ENCODE measurements at places on chromosomes 6 and 20.

GRCh38 chr6:119881416-119881815 lies 531.9 kb upstream of the MAN1A1 start:
- DNase-seq, result no peak

DNA sequence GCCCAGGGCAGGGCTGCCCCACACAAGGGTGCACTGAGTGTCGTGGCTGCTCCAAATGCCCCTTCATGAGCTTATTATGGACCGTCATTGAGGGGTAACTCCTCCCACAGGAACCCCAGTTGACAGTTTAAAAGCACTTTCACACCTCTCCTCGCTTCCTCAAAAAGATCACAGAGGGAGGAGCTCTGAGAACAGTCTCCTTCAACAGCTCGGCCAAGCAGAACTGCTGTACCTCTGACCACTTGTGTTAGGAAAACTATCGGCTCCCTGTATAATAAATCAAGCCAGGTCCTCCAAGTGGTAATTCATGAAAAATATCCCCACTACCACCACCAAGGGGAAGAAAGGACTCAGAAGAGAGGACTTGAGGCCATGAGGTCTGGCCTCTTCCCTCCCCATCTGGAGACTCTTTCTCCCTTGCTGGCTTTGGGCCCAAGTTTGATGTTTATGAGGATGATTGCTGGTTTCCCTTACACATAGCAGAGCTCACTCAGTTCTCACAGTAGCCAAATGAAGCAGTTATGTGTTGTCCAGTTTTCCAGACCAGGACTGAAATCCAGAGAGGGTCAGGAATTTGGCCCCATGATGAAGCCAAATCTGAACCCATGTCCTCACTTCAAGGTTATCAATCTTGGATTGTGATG lies 8.7 kb downstream of the SNX21 start:
- no peak for DNase-seq

GRCh38 chr6:21665392-21666200 lies 72.0 kb downstream of the SOX4 start:
- no peak for DNase-seq

- DNase-seq, result no peak
Measured at GRCh38 chr6:130788954-130789353, 38.3 kb upstream of the SMLR1 start.

DNA sequence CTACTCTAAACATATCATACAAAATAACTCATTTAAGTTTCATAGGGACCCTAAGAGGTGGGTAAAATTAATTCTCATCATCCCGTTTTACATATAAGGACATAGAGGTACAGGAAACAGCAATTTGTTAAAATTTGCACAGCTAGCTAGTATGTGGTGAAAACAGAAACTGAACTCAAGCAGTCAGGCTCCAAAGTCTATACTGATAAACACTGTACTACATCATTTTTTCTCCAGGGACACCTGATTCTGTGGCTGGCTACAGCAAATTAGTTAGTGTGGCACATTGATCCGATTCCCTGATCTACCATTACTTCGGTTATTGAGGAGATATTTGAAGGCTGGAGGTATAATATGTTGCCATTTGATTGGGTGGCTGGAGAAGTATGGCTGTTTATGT lies 36.2 kb upstream of the E2F3 start:
- no peak for DNase-seq

- no peak for DNase-seq
Measured at GRCh38 chr6:101226677-101227135, 166.8 kb upstream of the GRIK2 start.

DNA sequence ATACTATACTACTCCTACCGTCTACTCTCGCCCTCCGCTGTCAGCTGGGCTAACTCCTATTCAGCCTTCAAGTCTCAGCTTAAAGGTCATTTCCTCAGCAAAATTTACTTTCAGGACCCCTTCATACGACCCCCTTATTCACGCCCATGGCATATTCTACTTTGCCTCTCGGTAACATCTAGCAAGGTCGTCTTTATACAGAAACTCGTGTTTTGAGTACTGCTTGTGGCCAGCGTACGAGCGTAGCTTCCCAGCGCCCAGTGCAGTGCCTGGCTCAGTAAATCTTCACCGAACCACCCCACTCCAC lies 546 bp downstream of the CRNKL1 start:
- DNase-seq, result no peak

GRCh38 chr6:149453597-149454345 lies 31.0 kb downstream of the ZC3H12D start:
- DNase-seq, result no peak
